ENCODE measurements at places on chromosomes 3 and 15. TPM values are rescaled to one million over a fixed set of nuclear protein-coding genes. Genes with fewer than 3 reads are reported as not detected.

MST1R gene
- 0.53 TPM for total RNA-seq

DUOX2 gene
- not detected for total RNA-seq

MIX23 gene
- 37.0 TPM for total RNA-seq

LOXL1 gene
- 43.4 TPM for total RNA-seq

SSUH2 gene
- total RNA-seq: not detected

CLRN1 gene
- total RNA-seq: not detected

ABCC5 gene
- 7.3 TPM for total RNA-seq

GOLGA6L9 gene
- under 0.01 TPM for total RNA-seq

C3orf85 gene
- not detected for total RNA-seq

RFTN1 gene
- total RNA-seq: 36.5 TPM
